Brain (organoid and tissue), 16 donors: ENCODE measurements at places on chromosomes 6 and 20.

- DNase-seq, result no peak
Observed at GRCh38 chr6:131575834-131576478, 2.9 kb downstream of the ARG1 start.

GRCh38 chr20:64258071-64258823 is 2.7 kb downstream of the PCMTD2 start:
- DNase-seq, result no peak

- DNase-seq, result no peak
Observed at GRCh38 chr6:149500096-149500495, 15.3 kb upstream of the ZC3H12D start.

- no peak for DNase-seq
Observed at GRCh38 chr20:52459150-52459549, 267.6 kb upstream of the ZFP64 start.

GRCh38 chr6:53623497-53623896 is 42.1 kb downstream of the KLHL31 start:
- no peak for DNase-seq

- no peak for DNase-seq
Observed at GRCh38 chr6:155077331-155077730, 82.2 kb downstream of the TIAM2 start.

DNA sequence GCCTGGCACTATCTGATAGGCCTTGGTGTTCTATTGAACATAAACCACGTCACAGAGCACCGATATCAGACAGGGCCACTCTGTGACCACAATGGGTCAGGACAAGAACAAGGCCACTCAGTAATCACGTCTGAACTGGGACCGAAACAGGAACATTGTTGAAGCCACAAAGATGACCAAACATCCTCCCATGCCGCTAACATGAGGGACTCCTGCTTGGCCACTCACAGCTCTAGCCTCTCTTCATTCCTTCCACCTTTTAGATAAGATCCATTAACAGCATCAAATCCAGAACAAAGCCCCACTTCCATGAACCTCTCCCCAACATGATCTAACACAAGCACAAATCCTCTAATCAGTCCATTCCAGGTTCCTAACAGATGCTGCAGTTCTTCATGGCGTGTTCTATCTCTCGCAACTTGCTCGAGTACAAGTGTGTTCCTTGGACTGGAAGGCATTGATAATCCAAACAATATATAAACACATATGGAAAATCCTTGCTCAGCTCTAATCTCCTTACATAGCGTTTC is 7.4 kb downstream of the SIRT5 start:
- no peak for DNase-seq

- no peak for DNase-seq
Observed at GRCh38 chr6:4272996-4273395, 137.6 kb upstream of the ECI2 start.

DNA sequence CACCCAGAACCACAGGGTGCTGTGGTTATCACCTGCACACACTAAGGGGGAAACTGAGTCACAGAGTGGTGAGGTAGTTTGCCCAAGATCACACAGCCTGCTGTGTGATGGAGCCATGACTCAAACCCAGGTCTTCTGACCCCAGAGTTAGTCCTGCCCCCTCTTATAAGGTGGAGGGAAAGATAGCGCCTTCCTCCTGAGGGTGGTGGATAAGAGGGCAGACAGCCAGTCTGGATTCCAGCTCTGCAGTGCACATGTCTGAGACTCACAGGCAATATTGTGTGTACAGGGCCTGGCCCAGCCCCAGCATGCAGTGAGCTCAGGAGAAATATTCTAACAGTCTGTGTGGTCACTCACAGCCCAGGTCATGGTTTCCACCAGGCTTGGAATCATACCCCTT is 393.7 kb downstream of the CDH4 start:
- no peak for DNase-seq

- no peak for DNase-seq
Observed at GRCh38 chr6:43299338-43300293, 1.6 kb downstream of the SLC22A7 start.

GRCh38 chr20:57128044-57128757 is 138.2 kb downstream of the BMP7 start:
- no peak for DNase-seq

GRCh38 chr20:56299362-56299761 is 50.8 kb downstream of the MC3R start:
- DNase-seq, result no peak

GRCh38 chr6:145244349-145245100 is 490.8 kb downstream of the EPM2A start:
- no peak for DNase-seq

- DNase-seq, result no peak
Observed at GRCh38 chr6:53795340-53795701, 516 bp downstream of the LRRC1 start.

DNA sequence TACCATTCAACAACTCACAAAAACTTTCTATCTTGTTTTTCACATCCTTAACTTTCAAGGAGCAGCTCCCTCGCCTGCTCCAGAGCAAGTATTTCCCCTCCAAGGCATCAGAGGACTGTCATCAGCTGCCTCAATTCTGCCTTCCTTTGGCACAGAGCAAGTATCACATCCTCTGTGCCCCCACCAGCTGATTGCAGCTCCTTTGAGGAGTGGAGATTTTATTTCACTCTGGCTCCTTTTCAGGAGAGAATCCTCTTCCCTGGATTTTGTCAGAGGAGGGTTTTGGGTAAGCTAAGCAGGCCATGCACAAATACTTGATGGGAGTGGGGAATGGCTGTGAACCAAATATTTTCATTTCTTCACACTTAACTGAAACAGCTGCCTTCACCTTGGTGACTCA is 610.5 kb upstream of the FLRT3 start:
- no peak for DNase-seq
